ENCODE measurements at places on chromosomes 3 and 15.
A peak's percentile ranks its signal among the peaks of the same experiment; 100 is the strongest.

- DNase-seq, result peak; percentile 88
Observed at GRCh38 chr15:60673918-60674558, 195.1 kb upstream of the ICE2 start.

DNA sequence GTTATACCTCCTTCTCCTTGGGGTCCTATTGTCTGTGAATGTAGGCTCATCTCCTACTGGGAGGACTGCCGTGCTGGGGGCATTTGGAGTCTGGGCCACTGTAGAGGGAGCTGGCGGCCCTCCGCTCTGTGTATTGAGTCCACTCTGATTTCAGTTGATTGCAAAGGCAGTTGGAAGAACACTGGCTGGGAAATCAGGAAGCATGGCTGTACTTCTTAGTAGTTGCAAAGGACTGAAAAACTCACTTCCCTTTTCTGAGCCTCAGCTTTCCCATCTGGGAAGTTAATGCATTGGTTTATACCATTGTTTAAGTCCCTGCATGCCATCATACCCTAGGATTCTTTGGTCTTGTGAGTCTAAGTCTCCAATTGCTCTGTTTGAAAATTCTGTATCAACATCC lies 46.7 kb downstream of the TMED3 start:
- DNase-seq, result no peak

GRCh38 chr15:83300826-83301225 lies 16.4 kb upstream of the BNC1 start:
- peak; percentile 64 for DNase-seq

GRCh38 chr3:67712259-67712658 lies 57.8 kb upstream of the SUCLG2 start:
- DNase-seq, result no peak

DNA sequence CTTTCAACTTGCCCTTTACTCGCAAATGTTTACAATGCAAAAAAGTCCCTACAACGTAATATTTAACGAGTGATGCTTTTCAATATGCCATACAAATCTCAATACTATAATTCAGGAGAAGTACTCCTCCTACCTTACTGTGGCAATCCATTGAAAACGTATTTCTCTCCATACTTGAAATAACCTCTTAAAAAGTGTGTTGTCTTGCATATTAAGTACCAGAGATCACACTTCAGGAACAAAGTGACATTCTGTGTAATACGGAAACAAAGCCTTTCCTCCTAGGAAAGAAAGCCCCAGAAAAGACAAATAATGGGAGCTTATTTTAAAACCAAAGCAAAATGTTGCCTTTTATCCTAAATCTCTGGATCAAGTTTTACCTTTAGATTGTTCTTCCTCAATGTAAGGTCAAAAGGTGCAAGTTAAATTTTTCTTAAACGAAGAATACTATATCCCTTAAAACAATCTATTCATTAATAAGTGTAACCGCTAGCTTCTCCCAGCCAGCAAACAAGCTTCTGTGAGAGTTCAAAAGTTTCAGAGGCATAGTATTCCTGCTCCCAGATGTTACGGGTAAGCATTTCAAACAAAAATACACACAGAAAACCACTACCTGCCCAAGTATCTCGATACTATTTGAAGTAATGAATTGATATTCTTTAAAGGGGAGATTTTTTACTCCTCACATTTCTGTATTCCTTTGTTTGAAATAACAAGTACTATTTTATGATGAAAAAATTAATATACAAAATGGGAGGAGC lies 1.7 kb downstream of the TJP1 start:
- DNase-seq, result no peak

- DNase-seq, result no peak
Observed at GRCh38 chr3:168824107-168824506, 728.4 kb upstream of the GOLIM4 start.

GRCh38 chr3:37862903-37863815 lies 1.5 kb downstream of the CTDSPL start:
- no peak for DNase-seq

- peak; percentile 91 for DNase-seq
Observed at GRCh38 chr15:58856086-58856485, 77.4 kb downstream of the SLTM start.

GRCh38 chr15:52196891-52197290 lies 5.7 kb upstream of the GNB5 start:
- DNase-seq, result no peak
